Left kidney (tissue), 8 donors: ENCODE measurements at places on chromosomes 4 and X.

DNA sequence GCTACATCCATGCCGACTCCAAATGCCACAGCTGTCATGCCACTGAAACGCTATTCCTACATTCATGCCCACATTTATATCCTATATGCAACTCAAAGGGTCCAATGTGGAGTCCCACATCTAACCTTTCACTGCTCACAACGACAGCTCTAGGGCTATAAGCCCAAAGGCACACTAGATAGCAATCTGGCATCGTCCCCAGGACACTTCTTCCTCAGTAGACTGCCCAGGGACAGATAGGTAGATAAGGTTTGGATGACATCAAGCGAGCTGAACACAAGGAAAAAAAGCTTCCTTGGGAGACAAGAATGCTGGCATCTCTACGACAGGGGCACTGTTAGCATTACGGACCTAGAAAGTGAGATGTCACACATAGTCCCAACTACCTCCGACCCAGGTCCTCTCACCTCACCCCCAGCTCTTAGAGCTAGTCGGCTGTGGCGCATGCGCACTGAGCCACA, 685 bp downstream of the RAB9B start:
- DNase-seq, result no peak

DNA sequence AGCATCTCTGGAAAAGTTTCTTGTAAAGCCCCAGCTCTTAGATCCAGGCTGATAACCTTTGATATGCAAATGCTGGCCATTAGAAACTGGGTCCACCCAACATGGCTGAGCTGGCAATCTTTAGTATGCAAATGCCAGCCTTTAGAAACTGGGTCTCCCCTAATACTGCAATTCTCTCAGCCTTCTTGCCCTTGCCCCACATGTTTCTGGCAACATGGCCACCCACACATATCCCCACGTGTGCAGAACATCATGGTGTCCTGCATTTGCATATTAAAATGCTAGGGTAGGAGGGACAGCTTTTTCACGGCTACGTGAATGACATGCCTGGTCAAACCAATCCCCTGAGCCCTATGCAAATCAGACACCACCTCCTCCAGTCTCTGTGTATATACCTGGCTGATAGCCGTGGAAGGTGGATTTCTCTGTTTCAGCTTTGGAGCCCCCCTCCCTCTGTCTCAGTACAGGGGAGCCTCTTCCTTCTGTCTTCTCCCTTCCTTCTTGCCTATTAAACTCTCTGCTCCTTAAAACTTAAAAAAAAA, 344.0 kb upstream of the NWD2 start:
- DNase-seq, result no peak

GRCh38 chrX:82556588-82556987, 951.5 kb upstream of the POU3F4 start:
- no peak for DNase-seq

- DNase-seq, result no peak
Observed at GRCh38 chr4:30208731-30209435, 511.3 kb upstream of the PCDH7 start.

DNA sequence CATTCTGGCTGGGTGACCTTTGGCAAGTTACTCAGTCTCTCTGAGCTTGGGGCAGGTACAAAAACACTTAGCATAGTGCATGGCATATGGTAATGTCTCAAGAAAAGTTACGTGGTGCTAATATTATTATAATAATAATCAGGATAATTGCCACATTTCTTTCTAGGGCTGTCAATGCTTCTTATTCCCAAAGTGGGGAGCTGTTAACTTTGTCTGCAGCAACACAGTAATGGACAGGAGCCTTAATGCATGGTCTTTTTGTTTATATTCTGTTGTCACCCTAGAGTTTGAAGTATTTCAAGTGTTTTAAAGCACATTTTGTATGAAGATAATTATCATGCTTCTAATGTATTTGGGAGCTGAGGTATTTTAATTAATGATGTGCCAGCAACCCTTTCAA, 121.8 kb downstream of the FHIP1A start:
- DNase-seq, result no peak

- no peak for DNase-seq
Observed at GRCh38 chrX:86383681-86384540, 235.7 kb downstream of the DACH2 start.

DNA sequence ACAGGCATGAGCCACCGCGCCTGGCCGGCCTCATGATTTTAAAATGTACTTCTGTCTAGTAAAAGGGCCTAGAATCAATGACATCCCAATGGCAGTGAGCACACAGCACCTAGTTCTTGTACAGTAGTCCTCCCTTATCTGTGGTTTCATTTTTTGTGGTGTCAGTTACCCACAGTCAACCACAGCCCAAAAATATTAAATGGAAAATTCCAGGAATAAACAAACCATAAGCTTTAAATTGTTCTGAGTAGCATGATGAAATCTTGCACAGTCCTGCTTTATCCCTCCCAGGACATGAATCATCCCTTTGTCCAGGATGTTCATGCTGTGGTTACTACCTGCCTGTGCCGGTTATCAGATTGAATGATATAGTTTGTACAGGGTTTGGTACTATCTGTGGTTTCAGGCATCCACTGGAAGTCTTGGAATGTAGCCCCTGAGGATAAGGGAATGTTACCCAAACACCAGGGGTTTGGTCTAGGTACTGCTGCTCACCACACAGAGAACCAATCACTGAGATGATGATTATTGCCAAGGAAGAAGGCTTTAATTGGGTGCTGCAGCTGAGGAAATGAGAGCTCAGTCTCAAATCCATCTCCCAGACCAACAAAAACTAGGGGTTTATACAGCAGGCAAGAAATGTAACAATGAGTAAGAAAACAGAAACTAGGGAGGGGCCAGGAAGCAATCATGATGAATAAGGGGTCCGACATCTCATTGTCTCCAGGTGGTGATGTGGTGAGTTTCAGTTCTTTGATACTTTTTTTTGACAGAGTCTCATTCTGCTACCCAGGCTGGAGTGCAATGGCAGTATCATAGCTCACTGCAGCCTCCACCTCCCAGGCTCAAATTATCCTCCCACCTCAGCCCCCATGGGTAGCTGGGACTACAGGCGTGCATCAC, 16.2 kb upstream of the FHL1 start:
- DNase-seq, result no peak

GRCh38 chr4:8306511-8307021, 37.0 kb downstream of the HTRA3 start:
- DNase-seq, result no peak

- no peak for DNase-seq
Observed at GRCh38 chr4:56307423-56307822, 79.9 kb downstream of the AASDH start.

GRCh38 chr4:176443117-176443516, 123.4 kb downstream of the SPCS3 start:
- no peak for DNase-seq

GRCh38 chrX:129654652-129655546, at the start of gene APLN:
Gene APLN, minus strand, starts transcription at chrX:129654956. Its CDS starts 326 bp downstream, at chrX:129654630.
- peak; percentile 24 for DNase-seq

DNA sequence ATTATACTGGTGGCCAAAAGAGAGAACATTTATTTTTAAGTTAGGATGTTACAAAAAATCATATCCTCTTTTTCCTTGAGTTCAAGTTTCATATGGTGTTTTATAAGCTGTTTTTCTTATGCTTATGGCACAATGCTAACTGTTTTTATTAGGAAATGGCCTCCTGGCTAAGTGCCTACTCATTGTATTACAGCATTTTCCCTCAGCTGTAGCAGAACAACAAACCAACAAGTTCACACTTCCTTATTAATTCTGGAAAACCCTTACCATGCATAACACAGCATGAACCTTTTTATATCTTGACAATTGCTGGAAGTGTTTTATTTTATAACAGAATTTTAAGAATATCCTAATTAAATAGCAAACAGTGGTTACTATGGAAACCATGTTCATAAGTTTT, 165.8 kb downstream of the GASK1B start:
- no peak for DNase-seq

DNA sequence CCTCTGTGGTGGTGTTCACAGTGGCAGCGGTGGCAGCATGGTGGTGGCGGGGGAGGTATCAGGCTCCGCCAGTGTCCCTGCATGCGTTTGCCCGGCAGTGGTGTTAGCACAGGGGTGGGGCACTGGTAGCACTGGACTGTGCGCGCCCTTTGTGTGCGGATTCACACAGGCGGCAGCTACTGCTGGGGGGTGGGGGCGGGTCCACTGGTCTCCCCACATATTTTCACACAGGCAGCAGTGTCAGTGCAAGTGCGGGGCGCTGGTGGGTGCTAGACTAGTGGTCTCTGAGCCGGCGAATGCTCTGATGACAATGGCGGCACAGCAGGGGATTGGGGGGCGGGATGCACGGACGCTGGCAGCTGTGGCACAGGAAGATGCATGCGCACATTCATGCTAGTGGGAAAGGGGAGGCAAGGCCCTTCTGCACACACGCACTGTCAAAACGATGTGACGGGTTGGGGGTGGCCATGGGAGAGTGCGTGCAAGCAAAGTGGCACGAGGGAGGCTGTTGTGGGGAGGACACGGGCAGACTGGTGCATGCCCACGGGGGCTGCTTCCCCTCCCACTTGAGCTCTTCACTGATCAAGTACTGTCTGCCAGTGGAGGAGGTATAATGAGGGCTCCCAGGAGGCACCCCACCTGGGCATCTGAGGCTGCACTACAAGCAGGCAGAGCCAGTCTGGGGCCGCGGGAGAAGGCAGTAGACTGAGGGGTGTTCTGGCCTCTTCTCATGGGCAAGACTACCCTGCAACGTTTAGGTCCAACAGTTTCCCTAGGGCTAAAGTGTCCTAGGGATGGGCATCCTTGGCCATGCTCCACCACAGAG, 53.0 kb downstream of the POF1B start:
- DNase-seq, result no peak

- no peak for DNase-seq
Observed at GRCh38 chrX:133916984-133917722, 68.2 kb downstream of the GPC3 start.

DNA sequence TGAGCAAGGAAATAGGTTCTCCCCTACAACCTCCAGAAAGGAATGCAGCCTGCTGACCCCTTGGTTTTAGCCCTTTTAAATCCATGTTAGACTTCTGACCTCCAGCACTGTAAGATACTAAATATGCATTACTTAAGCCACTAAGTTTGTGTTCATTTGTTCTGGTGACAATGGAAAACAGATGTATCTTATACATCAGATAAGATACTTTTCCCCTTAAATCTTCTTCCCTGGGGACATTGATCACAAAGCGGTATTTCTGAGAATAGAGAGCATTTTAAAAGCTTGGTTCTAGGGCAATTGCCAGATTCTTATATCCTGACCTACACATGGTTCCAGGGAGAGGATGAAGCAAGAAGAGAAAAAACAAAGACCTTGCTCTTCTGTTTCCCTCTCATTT, 6.5 kb upstream of the TMEM184C start:
- DNase-seq, result no peak
